ENCODE measurements at places on chromosomes 6 and 20.

- peak; percentile 75 for DNase-seq
These were observed 19.1 kb downstream of the TGM3 start for GRCh38 chr20:2314759-2315439.

- no peak for DNase-seq
These were observed 163.0 kb upstream of the KCNG1 start for GRCh38 chr20:51185861-51186260.

- no peak for DNase-seq
These were observed 809 bp downstream of the HLA-G start for GRCh38 chr6:29828471-29828797.

DNA sequence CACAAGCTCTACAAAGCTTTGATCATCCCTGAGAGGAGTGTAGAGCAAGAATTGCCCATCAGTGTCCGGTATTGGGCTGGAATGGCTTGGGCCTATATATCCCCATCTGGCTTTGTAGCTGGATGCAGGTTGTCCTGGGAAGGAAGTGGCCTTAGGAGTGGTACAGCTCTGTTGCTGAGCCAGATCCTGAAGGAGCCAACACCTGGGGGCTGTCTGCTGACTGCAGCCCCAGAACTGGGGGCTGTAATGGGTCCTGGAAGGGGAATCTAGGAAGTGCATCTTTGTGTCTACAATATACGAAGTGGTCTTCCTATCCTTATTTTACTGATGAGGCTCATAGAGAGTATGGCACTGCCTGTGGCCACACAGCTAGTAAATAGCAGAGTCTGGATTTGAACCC is 145.9 kb downstream of the CDC5L start:
- no peak for DNase-seq

DNA sequence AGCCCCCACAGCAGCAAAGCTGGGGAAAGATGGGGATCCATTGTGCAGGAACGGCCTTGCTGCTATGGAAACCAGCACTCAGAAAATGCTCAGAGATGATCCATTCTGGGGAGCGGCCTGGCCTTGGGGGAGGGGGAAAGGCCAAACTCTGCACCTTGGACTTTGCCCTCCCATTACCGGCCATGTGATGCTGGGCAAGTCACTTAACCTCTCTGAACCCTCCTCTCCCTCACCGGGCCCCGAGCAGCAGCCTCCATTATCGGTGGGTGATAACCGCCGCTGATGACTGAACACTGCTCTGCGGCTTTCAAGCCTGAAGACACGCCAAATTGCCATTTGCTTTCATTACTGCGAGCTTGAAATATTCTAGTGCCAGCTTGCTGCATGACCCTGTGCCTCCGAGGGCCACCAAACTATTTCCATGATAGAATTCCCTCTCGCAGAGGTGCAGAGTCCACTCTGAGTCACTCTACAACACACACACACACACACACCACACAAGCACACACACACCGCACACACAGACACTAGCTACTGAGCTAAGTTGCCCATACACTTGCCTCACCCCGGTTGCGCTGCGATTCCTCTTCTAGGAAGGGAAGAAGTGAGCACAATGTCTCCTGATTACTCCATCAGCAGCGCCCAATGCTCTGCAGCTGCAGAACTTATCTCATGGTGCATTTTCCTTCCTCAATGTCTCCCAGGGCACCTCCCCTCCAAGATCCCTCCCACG is 20.6 kb upstream of the SIRPA start:
- no peak for DNase-seq

DNA sequence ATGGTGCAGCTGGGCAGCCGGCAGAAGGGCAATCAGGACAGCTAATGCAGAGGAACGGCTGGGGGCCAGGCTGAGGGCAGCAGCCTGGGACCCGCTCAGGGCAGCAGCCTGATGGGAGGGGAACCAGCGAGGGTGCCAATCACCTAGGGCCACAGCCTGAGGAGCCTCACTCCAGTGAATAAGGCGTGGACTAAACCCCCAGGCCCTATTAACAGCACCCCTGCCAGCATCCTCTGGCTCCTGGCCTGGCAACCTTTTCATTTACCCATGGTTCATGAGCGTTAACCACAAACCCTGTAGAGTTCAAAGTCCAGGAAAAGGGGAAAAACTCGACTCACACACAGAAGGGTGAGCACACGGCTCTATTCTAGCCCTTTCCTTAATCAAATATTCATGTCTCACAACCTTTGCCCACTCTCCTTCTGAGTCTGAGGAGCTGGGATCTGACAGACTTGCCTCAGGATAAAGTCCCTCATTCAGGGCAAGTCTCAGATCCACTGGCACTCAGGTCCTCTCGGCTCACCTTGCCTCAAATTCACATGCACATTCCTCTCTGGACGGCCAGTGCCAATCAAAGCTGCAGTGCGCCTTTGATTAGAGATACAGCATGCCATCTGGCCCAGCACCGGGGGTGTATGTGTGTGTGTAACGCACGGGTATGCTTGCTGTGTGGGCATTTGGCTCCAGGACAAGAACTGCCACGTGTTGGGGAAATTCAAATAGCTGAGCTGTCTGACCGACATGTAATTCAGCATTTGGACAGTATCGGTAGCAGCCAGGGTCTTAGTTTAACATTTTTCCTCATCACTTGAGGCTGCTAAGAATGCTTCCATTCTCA is 86.9 kb upstream of the TRAF3IP2 start:
- DNase-seq: no peak

DNA sequence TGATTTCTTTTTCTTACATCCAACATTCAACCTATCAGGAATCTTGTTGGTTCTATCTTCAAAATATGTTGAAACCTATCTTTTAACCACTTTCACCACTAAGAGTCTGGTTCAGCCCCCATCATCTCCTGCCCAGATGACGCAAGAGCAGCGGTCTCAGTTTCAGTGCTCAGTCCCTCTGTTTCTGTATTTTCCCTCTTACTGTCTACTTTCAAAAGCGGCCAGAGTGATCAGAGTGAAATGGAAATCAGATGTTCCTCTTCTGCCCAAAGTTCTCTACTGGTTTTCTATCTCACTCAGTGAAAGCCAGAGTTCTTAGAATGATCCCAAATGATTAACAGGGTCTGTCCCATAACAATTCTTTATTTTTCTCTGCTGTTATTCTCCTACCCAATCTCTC is 147.9 kb upstream of the PDE7B start:
- DNase-seq: peak; percentile 8

DNA sequence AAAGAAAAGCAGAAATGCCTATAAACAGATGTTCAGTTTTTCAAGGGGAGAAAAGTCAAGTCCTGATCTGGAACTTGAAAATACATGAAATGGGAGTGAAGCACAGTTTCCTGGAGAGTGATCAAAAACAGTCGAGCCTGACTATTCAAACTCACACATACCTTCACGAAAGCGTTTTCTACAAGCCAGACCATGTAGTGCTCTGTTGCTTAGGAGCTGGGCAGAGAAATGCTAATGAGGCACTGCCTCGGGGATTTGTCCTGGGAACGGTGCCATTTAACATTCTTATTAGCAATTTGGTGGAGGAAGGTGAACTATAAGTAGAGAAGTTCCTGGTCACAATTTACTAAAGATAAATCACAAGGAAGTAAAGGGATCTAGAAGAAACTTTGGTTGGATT is 5.9 kb downstream of the NHSL1 start:
- peak; percentile 52 for DNase-seq

DNA sequence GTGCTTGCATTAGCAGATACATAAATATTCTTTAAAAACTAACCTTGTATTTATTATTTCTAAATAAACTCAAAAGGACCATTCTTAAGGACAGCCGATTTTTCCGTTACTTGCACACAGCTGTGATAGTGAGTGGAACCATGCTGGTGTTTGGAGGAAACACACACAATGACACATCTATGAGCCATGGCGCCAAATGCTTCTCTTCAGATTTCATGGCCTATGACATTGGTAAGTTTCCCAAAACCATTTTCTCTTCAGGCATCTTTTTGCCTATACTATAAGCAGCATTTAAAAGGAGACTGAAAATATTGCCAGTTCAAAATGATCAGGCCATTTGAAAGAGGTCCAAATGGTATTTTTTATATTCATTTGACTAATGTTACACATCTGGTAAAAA is 92.3 kb downstream of the ATRN start:
- no peak for DNase-seq

DNA sequence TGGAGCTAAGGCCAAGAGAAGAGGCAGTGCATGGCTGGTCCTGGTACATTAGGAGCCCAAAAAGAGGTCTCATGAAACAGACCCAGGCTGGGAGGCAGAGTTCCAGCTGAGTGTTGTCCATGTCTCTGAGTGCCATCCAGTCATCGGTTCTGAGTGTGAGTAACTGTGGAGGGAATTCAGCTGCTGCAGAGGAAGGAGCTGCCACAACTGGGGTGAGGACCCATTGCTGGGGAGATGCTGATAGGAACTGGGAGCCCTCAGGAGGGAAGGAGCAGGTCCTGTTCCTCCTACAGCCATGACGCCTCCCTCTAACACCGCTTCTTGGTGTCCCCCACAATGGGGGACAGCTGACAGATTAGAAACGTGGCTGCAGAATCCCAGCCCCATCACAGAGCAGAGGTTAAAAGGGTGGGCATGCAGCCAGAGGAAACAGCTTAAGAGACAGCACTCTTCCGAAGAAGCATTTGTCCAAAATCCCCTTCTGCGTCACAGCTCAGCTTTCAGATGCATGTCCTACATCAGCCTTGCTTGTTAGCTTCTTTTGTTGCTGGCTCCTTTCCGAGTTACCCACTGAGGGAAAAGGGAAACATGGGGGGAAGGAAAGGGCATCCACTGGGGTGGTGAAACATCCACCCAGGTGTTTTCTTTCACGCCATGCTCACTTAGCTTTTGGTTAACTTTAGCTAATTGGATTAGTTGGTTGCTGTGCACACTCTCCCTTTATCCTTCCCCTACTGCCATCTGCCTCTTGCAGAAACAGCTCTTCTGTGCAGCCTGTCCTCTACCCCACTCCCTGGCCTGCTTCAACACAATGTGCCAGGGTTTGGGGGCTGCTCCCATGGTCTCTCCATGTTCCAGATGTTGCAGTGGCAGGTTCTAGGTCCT is 239.2 kb downstream of the SYNDIG1 start:
- no peak for DNase-seq

GRCh38 chr20:50794181-50794845 is 548 bp upstream of the BCAS4 start:
- no peak for DNase-seq

GRCh38 chr6:62480544-62480943 is 194.5 kb upstream of the KHDRBS2 start:
- DNase-seq: no peak

DNA sequence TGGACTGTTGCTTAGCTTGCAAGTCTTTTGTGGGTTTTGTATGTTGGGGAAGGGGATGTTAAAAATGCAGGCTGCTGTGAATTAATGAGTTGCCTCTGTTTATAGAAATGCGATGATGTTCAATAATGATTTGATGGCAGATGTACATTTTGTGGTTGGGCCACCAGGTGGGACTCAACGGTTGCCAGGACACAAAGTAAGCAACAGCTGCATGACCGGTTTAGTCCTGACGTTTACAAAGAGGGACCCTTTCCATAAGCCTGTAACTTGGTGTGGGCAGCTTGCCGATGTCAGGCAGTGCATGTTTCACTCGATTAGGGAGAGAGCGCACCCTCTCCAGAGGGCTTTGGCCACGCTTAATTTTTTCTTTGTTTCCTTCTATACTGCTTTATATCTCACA is 1.3 kb downstream of the BTBD3 start:
- no peak for DNase-seq

DNA sequence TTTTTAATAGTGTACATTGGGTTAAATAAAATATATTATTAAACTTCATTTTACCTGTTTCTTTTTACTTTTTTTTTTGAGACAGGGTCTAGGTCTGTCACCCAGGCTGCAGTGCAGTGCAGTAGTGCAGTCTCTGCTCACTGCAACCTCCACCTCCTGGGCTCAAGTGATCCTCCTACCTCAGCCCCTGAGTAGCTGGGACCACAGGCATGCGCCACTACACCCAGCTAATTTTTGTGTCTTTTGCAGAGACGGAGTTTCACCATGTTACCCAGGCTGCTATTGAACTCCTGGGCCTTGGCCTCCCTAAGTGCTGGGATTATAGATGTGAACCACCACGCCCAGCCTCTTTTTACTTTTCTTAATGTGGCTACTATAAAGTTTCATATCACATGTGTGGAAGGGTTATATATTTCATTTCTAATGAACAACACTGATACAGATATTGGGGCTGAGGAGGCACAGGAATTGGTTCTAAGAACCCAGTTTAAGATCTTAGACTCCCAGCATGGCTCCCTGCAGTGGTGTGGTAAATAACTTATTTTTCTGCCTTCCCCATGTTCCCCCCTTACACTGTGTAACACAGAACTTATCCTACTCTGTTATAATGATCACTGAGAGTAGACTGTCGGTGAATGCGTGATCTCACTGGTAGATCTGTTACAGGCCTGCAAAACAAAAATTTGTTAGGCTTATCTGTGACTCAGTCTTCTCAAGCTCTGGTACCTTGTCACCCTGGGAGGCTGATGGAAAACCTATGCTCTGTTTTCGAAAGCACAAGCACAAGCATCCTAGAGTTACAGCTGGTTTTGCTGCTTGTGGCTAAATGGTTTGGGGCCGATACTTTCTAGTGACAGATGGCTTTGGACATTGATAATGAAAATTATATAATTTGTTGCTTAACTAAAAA is 5.8 kb upstream of the ATXN1 start:
- DNase-seq: no peak

- DNase-seq: no peak
These were observed 75.1 kb downstream of the TBC1D7 start for GRCh38 chr6:13253272-13253671.

GRCh38 chr20:58660855-58661597 is 9.9 kb downstream of the STX16 start:
- no peak for DNase-seq

GRCh38 chr6:129608886-129609537 is 101.0 kb downstream of the ARHGAP18 start:
- DNase-seq: no peak
